ENCODE measurements at places on chromosomes 2 and 18. TPM values are rescaled to one million over a fixed set of nuclear protein-coding genes. Genes with fewer than 3 reads are reported as not detected.

DNA sequence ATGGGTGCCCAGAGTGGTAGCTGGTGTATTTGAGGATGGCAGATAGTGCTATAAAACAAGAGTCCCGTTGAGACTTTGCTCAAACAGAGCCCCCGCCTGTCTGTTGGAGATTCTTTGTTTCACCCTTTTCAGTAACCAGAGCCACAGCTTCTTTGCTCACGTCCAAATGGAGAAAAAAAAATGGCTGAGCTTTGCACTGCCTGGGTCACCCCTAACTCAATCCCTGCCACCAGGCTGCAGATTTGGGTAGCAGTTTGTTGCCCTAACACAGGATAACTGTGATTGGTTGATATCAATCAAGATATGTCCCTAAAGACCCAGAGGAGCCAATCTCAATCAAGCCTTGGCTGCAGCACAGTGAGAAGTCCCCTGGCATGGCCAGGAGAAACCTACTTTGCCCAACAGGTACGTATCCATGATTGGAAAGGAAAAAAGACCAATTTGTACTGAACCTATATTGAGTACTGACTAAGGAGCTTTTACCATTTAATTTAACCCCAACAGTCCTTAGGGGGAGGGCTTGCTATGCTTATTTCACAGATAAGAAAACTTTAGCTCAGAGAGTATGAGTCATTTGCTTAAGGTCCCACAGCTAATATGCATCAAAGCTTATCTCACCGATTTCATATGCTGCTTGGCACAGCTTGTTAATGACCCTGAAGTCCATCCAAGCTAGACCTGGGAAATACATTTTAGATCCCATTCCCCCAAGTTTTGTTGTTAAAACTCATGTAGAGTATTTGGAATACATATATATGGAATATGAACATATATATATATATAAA, 72.0 kb upstream of the SH3BP4 start:
- H3K4me1 ChIP-seq: peaks cover 16% of the 10 kb centered on the region
- no peak overlapping the region for H3K27ac ChIP-seq
- H3K27me3 ChIP-seq: no peaks in the 10 kb centered on the region
- H3K36me3 ChIP-seq: no peaks in the 10 kb centered on the region
- DNase-seq: no peak

- H3K27ac ChIP-seq: no peak overlapping the region
- no peak for DNase-seq
- no peaks in the 10 kb centered on the region for H3K36me3 ChIP-seq
- no peaks in the 10 kb centered on the region for H3K4me1 ChIP-seq
- H3K4me3 ChIP-seq: no peak overlapping the region
Measured at GRCh38 chr18:38575648-38576047, 1010.0 kb upstream of the CELF4 start.

- H3K27me3 ChIP-seq: no peaks in the 10 kb centered on the region
- H3K27ac ChIP-seq: no peak overlapping the region
- DNase-seq: no peak
- no peak overlapping the region for H3K4me3 ChIP-seq
- no peaks in the 10 kb centered on the region for H3K36me3 ChIP-seq
- no peaks in the 10 kb centered on the region for H3K4me1 ChIP-seq
Measured at GRCh38 chr2:191489177-191489576, 188.8 kb upstream of the NABP1 start.

GRCh38 chr2:182229297-182229696, 197.5 kb downstream of the PDE1A start:
- no peaks in the 10 kb centered on the region for H3K4me1 ChIP-seq
- no peaks in the 10 kb centered on the region for H3K36me3 ChIP-seq
- H3K27ac ChIP-seq: no peak overlapping the region

GRCh38 chr2:138275881-138276280, 225.7 kb upstream of the SPOPL start:
- no peak overlapping the region for H3K27ac ChIP-seq
- H3K4me3 ChIP-seq: no peak overlapping the region
- no peaks in the 10 kb centered on the region for H3K4me1 ChIP-seq
- H3K27me3 ChIP-seq: no peaks in the 10 kb centered on the region

DNA sequence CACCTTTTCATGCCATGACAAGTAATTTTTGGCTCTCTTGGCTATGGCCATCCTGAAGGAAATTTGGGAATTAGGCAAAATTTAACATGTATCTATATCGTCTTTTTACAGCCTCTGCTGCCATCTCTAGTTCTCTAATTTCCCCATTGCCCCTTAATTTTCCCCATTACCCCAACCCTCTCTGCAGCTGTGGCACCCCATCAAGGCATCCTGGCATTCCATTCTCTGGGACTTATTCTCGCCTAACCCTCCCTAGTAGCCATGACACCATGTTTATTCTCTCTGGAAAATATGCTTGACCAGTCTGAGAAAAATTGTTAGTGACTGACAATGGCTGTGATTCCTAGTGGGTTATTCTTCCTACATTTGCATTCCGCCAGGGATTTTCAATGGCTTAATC, 43.9 kb upstream of the GLS start:
- H3K27me3 ChIP-seq: no peaks in the 10 kb centered on the region
- no peaks in the 10 kb centered on the region for H3K36me3 ChIP-seq
- no peak for DNase-seq
- H3K4me1 ChIP-seq: no peaks in the 10 kb centered on the region
- no peak overlapping the region for H3K4me3 ChIP-seq

DNA sequence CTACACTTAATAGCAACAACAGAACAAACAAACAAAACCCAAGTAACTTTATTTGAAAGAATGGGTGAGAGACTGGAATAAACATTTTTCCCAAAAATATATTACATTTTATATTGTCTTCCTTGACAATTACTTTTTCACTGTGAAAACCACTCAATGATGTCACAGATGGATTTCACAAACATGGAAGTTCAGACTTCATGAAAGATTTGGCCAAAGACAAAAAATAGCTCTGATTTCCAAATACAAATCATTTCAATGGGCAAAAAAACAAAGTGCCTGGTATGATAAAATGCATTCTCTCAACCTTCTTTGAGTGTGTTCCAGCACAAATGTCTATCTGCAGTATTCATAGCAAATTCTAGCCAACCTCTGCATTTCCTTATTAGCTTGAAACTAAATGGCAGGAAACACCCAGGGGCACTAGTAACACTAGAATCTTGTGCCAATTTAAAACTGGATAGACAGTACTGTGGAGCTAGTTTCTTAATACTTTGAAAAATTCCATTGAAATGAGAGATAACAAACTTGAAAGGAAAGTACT, 28.5 kb upstream of the NAPG start:
- DNase-seq: no peak
- peaks cover 14% of the 10 kb centered on the region for H3K4me1 ChIP-seq
- H3K27me3 ChIP-seq: no peaks in the 10 kb centered on the region
- no peaks in the 10 kb centered on the region for H3K36me3 ChIP-seq
- no peak overlapping the region for H3K4me3 ChIP-seq

- no peak for DNase-seq
- H3K36me3 ChIP-seq: no peaks in the 10 kb centered on the region
- H3K27me3 ChIP-seq: no peaks in the 10 kb centered on the region
Measured at GRCh38 chr18:60064271-60064670, 164.5 kb downstream of the PMAIP1 start.

DNA sequence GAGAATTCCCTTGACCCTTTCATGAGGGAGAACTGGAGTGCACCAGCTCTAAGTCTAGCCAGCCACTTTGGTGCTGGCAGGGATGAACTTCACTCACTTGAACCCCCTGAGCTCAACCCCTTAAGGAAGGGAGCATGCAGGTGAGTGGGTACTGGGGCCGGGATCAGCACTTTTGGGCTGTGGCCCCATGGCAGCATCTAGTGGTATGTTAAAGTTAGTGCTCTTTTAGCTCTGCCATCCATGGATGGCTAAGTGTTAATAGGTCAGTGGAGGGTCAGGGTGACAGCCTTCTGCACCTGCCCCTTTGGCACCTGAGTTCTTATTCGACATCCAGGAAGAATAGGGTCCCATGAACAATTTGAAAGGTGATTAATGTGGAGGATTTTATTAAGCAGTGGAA, 689.0 kb upstream of the FSHR start:
- no peak overlapping the region for H3K4me3 ChIP-seq
- H3K27me3 ChIP-seq: no peaks in the 10 kb centered on the region
- peaks cover 7% of the 10 kb centered on the region for H3K4me1 ChIP-seq
- no peak for DNase-seq
- H3K27ac ChIP-seq: no peak overlapping the region

GRCh38 chr2:68901199-68901514, 30.0 kb upstream of the BMP10 start:
- H3K4me1 ChIP-seq: no peaks in the 10 kb centered on the region
- H3K27ac ChIP-seq: no peak overlapping the region
- no peak for DNase-seq

The INHBB gene
- total RNA-seq: 24.3 TPM

The DNAJC10 gene
- 59.1 TPM for total RNA-seq

The HOXD9 gene
- total RNA-seq: 9.4 TPM

The TXNDC2 gene
- total RNA-seq: not detected

The LYG2 gene
- not detected for total RNA-seq

The SOX11 gene
- total RNA-seq: not detected
